Stomach (tissue), 19 donors: ENCODE measurements at places on chromosomes 12 and 14. TPM values are rescaled to one million over a fixed set of nuclear protein-coding genes. Genes with fewer than 3 reads are reported as not detected.

GRCh38 chr14:77123381-77124325 lies 17.9 kb downstream of the ZDHHC22 start:
- H3K4me1 ChIP-seq: peaks cover 52% of the 10 kb centered on the region
- no peaks in the 10 kb centered on the region for H3K36me3 ChIP-seq
- H3K27ac ChIP-seq: peak overlapping the region; percentile 73
- peaks cover 6% of the 10 kb centered on the region for H3K27me3 ChIP-seq
- H3K4me3 ChIP-seq: peak overlapping the region; percentile 58

DNA sequence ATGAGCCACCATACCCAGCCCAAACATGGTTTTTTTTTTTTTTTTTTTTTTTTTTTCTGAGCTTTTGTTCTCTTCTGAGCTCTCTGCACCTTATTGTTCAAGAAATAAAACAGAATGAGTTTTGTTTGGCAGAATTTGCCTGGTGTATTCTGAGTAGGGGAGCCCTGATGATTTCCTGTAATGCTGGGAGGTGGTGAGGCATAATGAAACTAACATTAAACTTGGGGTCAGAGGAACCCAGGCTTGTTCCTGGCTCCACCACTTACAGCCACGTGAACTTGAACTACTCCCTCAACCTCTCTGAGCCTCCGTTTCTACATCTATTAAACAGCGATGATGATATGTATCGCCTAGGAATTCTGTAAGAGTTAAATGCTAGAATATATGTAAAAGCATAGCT lies 276.3 kb upstream of the CRY1 start:
- no peaks in the 10 kb centered on the region for H3K4me1 ChIP-seq
- no peak overlapping the region for H3K4me3 ChIP-seq
- no peaks in the 10 kb centered on the region for H3K27me3 ChIP-seq
- no peak for DNase-seq
- no peaks in the 10 kb centered on the region for H3K36me3 ChIP-seq
- H3K27ac ChIP-seq: no peak overlapping the region

Gene C1S
- total RNA-seq: 404 TPM

- H3K4me1 ChIP-seq: peaks cover 17% of the 10 kb centered on the region
- H3K27ac ChIP-seq: no peak overlapping the region
- DNase-seq: no peak
- H3K4me3 ChIP-seq: no peak overlapping the region
- no peaks in the 10 kb centered on the region for H3K27me3 ChIP-seq
These were observed 8.9 kb upstream of the AMN1 start for GRCh38 chr12:31737763-31738162.

GRCh38 chr12:105369014-105369413 lies 38.5 kb downstream of the C12orf75 start:
- H3K27me3 ChIP-seq: no peaks in the 10 kb centered on the region
- H3K27ac ChIP-seq: no peak overlapping the region
- no peak for DNase-seq
- peaks cover 5% of the 10 kb centered on the region for H3K36me3 ChIP-seq
- no peak overlapping the region for H3K4me3 ChIP-seq

GRCh38 chr14:88333036-88333435 lies 10.0 kb upstream of the KCNK10 start:
- H3K27ac ChIP-seq: no peak overlapping the region
- no peak overlapping the region for H3K4me3 ChIP-seq
- no peak for DNase-seq
- H3K27me3 ChIP-seq: peaks cover 27% of the 10 kb centered on the region

Gene LMO3
- total RNA-seq: 1.8 TPM

Gene CLEC6A
- total RNA-seq: not detected

- H3K36me3 ChIP-seq: peaks cover 14% of the 10 kb centered on the region
- no peaks in the 10 kb centered on the region for H3K4me1 ChIP-seq
- H3K27ac ChIP-seq: no peak overlapping the region
- H3K27me3 ChIP-seq: no peaks in the 10 kb centered on the region
These were observed 76.9 kb upstream of the GARIN2 start for GRCh38 chr14:67112344-67112743.

- H3K27ac ChIP-seq: no peak overlapping the region
- H3K4me1 ChIP-seq: peaks cover 20% of the 10 kb centered on the region
- H3K4me3 ChIP-seq: no peak overlapping the region
These were observed 3.1 kb upstream of the GOLGA3 start for GRCh38 chr12:132831771-132832170.

GRCh38 chr12:91675401-91675800 lies 470.2 kb downstream of the BTG1 start:
- no peaks in the 10 kb centered on the region for H3K27me3 ChIP-seq
- DNase-seq: no peak
- H3K4me1 ChIP-seq: no peaks in the 10 kb centered on the region
- no peak overlapping the region for H3K4me3 ChIP-seq

DNA sequence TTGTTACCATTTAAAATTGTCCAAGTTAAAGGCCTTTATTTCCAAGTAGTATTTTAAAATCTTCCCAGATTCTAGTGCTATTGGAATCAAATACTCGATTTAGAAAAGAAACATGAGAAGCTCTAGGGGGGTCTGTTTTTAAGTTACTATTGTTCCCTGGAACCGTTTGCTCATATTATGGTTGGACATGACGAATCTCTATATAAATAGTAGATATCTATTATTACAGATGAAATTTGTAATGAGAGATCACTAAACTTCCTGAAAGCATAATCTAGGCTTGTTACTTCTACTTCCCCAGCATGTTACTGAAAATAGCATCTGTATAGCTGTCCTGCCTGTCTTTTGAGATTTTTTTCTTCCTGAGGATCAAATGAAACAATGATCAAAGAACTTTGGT lies 70.1 kb downstream of the LGR5 start:
- no peak overlapping the region for H3K27ac ChIP-seq
- no peaks in the 10 kb centered on the region for H3K4me1 ChIP-seq
- no peaks in the 10 kb centered on the region for H3K27me3 ChIP-seq
- H3K36me3 ChIP-seq: no peaks in the 10 kb centered on the region
- no peak overlapping the region for H3K4me3 ChIP-seq

- H3K27ac ChIP-seq: no peak overlapping the region
- H3K36me3 ChIP-seq: peaks cover 58% of the 10 kb centered on the region
- no peak overlapping the region for H3K4me3 ChIP-seq
- no peaks in the 10 kb centered on the region for H3K27me3 ChIP-seq
- DNase-seq: peak; percentile 23
These were observed 147.3 kb downstream of the RBM19 start for GRCh38 chr12:113818833-113819232.

DNA sequence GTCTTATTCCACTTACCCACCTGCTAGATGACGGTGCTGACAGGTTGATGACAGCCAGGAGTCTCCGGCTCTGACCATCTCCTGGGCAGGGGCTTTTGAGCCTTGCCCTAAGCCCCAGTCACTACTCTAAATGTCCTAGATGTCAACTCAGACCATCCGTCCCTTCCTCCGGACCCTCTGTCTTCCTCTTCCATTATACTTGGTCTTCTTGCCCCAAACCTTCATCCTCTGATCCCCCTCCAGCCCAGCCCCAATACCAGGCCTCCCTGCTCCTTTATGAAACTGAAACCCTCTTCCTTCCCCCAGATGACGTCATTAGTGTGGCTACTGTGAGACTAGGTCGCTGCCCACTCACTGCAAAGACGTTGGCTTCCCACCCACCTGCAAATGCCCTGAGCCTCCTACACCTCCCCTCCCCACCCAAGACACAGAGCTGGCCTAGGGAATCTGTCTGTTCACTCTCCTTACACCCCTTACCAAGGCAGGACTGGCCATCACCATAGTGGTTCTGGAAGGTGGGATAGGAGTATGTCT lies 10.1 kb downstream of the KRT71 start:
- no peak for DNase-seq
- peaks cover 7% of the 10 kb centered on the region for H3K4me1 ChIP-seq
- no peaks in the 10 kb centered on the region for H3K27me3 ChIP-seq
- no peak overlapping the region for H3K27ac ChIP-seq

Gene PRH1
- 57.6 TPM for total RNA-seq

Gene ACRBP
- not detected for total RNA-seq

Gene PTGER2
- total RNA-seq: 20.4 TPM

Gene C14orf180
- total RNA-seq: not detected

GRCh38 chr12:90216815-90217214 lies 508.2 kb upstream of the ATP2B1 start:
- H3K4me1 ChIP-seq: no peaks in the 10 kb centered on the region
- no peaks in the 10 kb centered on the region for H3K36me3 ChIP-seq
- DNase-seq: no peak

DNA sequence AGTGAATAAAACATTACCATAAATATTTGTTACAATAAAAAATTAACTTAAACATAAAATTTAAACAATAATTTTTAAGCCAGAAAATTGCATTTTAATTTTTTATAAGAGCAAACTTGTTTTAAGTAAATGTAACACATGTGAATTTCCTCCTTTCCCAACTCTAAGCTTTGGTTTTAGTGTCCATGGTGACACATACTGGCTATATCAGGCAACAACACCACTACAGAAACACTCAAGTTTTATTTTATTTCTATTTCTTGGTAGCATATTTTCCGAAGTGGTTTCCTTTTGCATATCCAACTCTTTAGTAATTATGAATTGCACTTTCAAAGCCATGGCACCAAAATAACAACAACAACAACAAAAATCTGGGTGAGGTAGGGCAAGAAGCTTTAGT lies 2.2 kb downstream of the NELL2 start:
- no peaks in the 10 kb centered on the region for H3K36me3 ChIP-seq
- peaks cover 26% of the 10 kb centered on the region for H3K4me1 ChIP-seq
- H3K4me3 ChIP-seq: no peak overlapping the region
- H3K27me3 ChIP-seq: peaks cover 4% of the 10 kb centered on the region
- DNase-seq: no peak

- no peak overlapping the region for H3K27ac ChIP-seq
- H3K27me3 ChIP-seq: no peaks in the 10 kb centered on the region
- no peak overlapping the region for H3K4me3 ChIP-seq
- no peaks in the 10 kb centered on the region for H3K36me3 ChIP-seq
- peaks cover 4% of the 10 kb centered on the region for H3K4me1 ChIP-seq
- no peak for DNase-seq
These were observed 7.2 kb downstream of the CCDC92 start for GRCh38 chr12:123965382-123965781.

DNA sequence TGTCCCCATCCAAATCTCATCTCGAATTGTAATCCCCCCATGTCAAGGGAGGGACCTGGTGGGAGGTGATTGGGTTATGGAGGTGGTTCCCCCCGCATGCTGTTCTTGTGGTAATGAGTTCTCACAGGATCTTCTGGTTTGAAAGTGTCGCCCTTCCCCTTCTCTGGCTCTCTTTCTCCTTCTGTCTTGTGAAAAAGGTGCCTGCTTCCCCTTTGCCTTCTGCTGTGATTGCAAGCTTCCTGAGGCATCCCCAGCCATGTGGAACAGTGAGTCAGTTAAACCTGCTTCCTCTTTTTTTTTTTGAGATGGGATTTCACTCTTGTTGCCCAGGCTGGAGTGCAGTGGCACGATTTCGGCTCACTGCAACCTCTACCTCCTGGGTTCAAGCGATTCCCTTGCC lies 104.0 kb downstream of the CCDC91 start:
- H3K27ac ChIP-seq: no peak overlapping the region
- H3K36me3 ChIP-seq: peaks cover 8% of the 10 kb centered on the region
- DNase-seq: no peak
- H3K27me3 ChIP-seq: no peaks in the 10 kb centered on the region

DNA sequence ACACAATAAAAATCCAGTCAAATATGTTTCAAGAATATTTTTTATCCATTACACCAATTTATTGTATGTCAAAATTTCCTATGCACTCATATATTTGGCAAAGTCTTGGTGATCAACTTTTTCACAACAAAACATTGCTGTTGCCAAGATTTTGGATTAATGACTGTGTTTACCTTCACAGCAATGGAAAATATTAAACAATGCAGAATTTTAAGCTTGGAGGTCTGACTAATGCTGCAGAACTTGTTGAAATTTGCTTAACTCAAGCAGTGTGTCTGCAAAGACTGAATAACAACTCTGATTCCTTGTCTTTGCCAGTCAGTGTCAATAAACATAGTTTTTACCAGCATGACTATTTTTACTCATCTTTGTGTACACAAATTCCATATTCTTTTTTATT lies 336.4 kb downstream of the CCER1 start:
- H3K27me3 ChIP-seq: no peaks in the 10 kb centered on the region
- H3K27ac ChIP-seq: no peak overlapping the region
- no peak overlapping the region for H3K4me3 ChIP-seq
- H3K4me1 ChIP-seq: no peaks in the 10 kb centered on the region
- H3K36me3 ChIP-seq: no peaks in the 10 kb centered on the region

Gene SALL2
- total RNA-seq: 6.5 TPM

GRCh38 chr12:108518101-108518715 lies 3.1 kb downstream of the FICD start:
- H3K27ac ChIP-seq: no peak overlapping the region
- H3K4me1 ChIP-seq: peaks cover 11% of the 10 kb centered on the region
- DNase-seq: peak; percentile 5
- H3K27me3 ChIP-seq: no peaks in the 10 kb centered on the region
- peaks cover 66% of the 10 kb centered on the region for H3K36me3 ChIP-seq
- H3K4me3 ChIP-seq: no peak overlapping the region

Gene GPR65
- total RNA-seq: not detected

DNA sequence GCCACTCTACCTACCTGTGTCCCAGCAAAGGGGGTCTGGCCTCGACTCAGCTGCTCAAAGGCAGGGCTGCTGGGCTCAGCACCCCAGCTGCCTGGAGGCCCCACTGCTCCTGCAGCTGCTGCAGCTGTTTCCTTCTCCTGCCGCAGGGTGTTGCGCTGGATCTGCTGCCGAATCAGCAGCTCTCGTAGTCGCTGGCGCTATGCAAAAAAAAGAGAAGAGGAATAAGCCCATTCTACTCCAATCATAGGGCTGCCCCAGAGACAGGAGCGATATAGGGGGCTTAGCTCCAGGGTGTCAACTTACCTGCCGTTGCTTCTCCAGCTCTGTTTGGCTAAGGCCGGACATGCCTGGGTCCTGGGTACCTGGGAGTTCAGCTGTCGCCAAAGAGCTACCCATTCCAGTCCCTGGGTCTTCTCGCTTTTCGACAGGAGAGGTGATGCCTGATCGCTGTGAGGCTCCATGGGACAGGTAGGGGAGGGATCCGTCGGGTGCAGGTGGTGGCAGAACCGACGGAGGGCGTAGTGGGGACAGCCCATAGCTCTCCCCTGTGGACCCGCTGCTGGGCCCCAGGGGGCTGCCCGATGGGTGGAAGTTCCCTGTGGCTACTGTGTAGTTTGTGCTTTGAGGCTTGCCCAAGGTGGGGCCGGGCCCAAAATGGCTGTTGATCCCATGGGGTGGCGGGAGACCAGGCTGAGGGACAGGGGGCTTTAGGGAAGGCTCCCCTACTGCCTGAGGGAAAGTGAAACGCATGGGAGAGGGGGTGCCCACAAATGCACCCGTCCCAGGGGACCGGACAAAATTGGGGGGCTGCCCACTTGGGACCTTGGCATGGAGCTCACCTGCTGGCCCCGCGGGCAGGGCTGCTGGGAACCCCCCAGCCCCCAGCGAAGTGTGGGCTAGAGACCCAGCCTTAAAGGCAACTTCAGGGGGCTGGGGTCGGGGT lies 20.9 kb downstream of the KMT2D start:
- H3K36me3 ChIP-seq: peaks cover 99% of the 10 kb centered on the region
- H3K27me3 ChIP-seq: no peaks in the 10 kb centered on the region
- no peak overlapping the region for H3K27ac ChIP-seq
- no peak for DNase-seq
- H3K4me3 ChIP-seq: no peak overlapping the region
